ENCODE measurements at places on chromosomes 7 and 10. TPM values are rescaled to one million over a fixed set of nuclear protein-coding genes. Genes with fewer than 3 reads are reported as not detected.
A peak's percentile ranks its signal among the peaks of the same experiment; 100 is the strongest.

DNA sequence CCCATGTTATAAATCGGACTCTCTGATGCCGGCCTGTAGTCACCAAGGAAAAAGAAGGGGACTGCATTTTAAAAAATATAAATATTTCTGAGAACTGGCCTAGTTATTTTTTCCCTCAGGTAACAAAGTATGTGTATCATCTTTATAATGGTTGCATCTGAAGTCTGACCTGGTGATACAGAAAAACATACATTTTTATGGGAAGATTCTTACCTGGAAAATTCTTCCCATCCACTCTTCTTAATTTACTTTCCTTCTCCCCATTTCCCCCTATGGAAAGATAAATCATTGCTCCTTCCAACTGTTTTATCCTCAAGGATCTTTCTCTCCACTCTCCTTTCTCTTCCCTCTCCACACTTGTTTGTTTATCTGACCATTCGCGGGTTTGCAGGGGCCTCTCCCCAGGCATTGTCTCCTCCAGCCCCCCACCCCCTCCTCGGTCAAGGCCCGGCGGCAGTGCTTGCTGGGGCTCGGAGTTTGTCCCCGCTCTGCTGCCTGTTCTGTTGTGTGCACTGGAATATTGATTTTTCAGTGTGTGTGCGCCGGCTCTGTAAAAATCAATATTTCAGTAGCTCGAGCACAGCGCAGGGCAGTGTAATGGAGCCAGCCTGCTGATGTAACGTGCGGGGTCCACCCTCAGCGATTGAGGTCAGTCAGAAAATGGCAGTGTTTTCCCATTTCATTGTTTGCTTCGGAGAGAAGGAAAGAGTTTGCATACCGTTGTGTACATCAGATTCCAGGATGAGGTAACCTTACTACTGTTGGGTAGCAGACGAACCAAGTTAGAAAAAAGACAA, 199.5 kb upstream of the NFE2L3 start:
- peak overlapping the region; percentile 50 for H3K4me3 ChIP-seq
- H3K4me1 ChIP-seq = peaks cover 17% of the 10 kb centered on the region
- H3K27ac ChIP-seq = no peak overlapping the region

DNA sequence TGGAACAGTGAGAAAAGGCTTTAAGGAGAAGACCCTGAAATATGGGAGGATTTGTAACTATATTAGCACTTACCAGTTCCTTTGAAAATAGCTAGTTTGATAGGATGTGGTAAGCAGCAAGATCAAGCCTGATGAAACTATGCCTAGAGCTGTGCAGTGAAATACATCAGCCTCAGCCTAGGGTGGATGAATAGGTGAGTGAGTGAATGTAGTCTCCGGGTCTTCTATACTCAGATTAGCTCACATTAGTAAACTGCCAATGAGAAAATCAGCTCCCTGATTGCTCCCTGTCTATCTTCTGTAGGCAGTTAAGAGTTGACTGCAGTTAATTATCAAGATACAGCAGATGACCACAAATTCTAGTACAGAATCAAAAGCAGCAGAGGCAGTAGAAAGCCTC, 89.6 kb downstream of the ELAPOR2 start:
- H3K27me3 ChIP-seq = no peaks in the 10 kb centered on the region
- no peak overlapping the region for H3K4me3 ChIP-seq
- no peak overlapping the region for H3K27ac ChIP-seq
- H3K36me3 ChIP-seq = peaks cover 3% of the 10 kb centered on the region

The ABCB4 gene
- total RNA-seq = not detected

The EXOC6 gene
- 8.5 TPM for total RNA-seq

The ABCB8 gene
- 39.7 TPM for total RNA-seq

The GNGT1 gene
- total RNA-seq = not detected

DNA sequence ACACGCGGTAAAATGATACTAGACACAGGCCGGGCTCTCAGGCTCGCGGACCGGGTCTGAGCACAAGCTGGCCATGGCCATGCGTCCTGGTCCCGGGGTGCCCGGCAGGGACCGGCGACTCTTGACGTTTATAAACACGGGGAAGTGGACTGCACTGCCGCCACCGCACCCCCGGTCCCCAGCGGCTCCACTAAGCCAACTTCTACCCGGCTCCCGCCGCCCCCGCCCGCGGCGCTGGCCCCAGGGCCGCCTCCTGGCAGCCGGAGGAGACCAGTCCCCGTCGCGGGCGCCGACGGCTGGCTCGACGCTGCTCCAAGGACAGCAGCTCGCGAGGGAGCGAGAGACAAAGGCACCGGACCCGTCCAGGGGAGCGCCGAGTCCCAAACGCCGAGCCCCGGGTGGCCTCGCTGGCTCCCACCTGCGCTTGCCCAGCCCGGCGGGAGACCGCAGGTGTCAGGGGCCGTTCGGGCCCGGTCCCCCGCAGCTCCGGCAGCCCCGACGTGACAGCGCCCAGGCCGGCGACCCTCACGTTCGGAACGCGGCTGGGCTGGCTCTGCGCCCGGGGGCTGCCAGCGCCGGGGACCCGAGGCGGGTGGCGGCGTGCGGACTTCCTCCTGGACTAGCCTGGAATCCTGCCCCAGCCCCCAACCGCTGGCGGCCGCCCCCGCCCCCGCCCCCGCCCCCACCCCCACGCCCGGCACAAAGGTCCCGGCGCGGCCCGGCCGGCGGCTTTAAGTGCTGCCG, 517 bp downstream of the ITGB1 start:
- peak; percentile 86 for DNase-seq
- peaks cover 75% of the 10 kb centered on the region for H3K4me1 ChIP-seq
- H3K4me3 ChIP-seq = peak overlapping the region; percentile 81

The NME8 gene
- not detected for total RNA-seq

DNA sequence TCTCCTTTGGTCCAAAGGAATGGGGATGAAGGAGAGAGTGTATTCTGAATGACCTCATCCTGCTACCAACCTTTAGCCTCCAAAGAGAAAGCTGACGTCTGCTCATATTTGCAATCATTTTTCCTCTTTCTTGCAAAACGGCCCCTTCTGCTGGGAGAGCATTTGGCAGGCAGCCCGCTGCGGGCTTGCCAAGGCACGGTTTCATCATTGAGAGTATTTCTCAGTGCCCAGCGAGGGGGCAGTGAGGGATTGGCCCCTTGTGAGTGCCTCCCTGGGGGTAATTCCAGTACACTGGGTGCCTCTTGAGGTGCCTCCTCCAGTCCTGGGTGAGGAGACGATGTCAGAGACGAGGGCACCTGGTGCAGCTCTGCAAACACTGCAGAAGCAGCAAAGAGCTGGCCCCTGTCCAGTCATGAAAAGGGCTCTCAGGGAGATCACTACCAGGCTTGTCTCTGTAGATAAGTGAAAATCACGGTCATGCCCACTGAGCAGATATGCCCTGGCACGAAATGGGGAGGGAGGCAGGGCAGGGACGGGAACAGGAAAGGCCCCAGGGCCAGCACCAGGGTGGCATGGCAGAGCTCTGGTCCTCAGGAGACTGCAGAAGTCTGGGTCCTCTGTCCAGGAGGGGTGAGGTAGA, 48.7 kb upstream of the SHH start:
- no peak overlapping the region for H3K4me3 ChIP-seq
- peak; percentile 83 for DNase-seq
- peaks cover 4% of the 10 kb centered on the region for H3K27me3 ChIP-seq
- peaks cover 11% of the 10 kb centered on the region for H3K4me1 ChIP-seq
- no peaks in the 10 kb centered on the region for H3K36me3 ChIP-seq
- H3K27ac ChIP-seq = no peak overlapping the region

The ELMO1 gene
- not detected for total RNA-seq

- no peak overlapping the region for H3K27ac ChIP-seq
- H3K4me1 ChIP-seq = no peaks in the 10 kb centered on the region
- H3K27me3 ChIP-seq = peaks cover 36% of the 10 kb centered on the region
- peak; percentile 6 for DNase-seq
- H3K36me3 ChIP-seq = no peaks in the 10 kb centered on the region
- H3K4me3 ChIP-seq = no peak overlapping the region
These were observed 20.8 kb downstream of the CYP3A43 start for GRCh38 chr7:99848420-99849216.

DNA sequence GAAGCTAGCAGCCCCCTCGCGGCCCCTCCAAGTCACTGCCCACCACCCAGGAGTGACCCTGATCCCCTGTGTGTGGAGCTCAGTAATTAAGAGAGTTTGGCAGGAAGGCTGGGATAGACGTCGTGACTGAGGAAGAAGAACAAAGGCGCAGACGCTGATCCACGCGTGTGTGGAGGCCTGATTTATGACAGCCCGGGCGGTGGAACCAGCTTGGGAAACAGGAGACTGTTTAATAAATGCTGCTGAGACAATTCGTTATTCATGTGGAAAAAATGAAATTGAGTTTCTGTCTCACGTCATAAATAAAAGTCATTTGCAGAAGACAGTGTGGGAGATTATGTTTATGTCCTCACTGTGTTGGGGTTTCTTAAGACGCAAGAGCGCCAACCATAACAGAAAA, 130.8 kb downstream of the ELFN1 start:
- H3K27ac ChIP-seq = no peak overlapping the region
- DNase-seq = peak; percentile 69
- H3K4me3 ChIP-seq = no peak overlapping the region
- H3K4me1 ChIP-seq = no peaks in the 10 kb centered on the region
- peaks cover 32% of the 10 kb centered on the region for H3K27me3 ChIP-seq

DNA sequence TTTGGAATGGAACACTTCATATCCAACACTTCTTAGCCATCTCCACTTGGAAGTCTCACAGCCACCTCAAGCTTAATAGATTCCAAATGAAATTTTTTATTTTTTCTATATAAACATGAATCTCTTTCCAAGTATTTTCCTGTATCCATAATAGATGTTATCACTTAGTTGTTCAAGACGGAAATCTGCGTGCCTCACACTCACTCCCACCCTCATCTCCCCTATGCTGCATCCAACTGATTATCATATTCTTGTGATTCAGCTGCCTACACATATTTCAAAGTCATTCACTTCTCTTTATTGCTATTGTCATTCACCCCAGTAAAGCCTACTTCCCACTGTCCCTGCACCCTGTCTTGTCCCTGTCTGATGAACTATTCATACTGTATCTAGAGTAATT, 70.2 kb upstream of the MKX start:
- no peaks in the 10 kb centered on the region for H3K4me1 ChIP-seq
- DNase-seq = no peak
- H3K36me3 ChIP-seq = no peaks in the 10 kb centered on the region
- H3K27ac ChIP-seq = no peak overlapping the region
